Kidney capillary endothelial cell (primary cell): ENCODE measurements at places on chromosomes 3 and 15.

GRCh38 chr15:81049835-81050234 is 49.1 kb downstream of the TLNRD1 start:
- no peak for DNase-seq

- no peak for DNase-seq
These were observed 149.6 kb downstream of the PDZRN3 start for GRCh38 chr3:73475175-73475574.

GRCh38 chr3:115099986-115100571 is 47.0 kb downstream of the ZBTB20 start:
- no peak for DNase-seq

- DNase-seq: peak; percentile 48
These were observed 48.2 kb upstream of the PHLDB2 start for GRCh38 chr3:111810909-111811308.

DNA sequence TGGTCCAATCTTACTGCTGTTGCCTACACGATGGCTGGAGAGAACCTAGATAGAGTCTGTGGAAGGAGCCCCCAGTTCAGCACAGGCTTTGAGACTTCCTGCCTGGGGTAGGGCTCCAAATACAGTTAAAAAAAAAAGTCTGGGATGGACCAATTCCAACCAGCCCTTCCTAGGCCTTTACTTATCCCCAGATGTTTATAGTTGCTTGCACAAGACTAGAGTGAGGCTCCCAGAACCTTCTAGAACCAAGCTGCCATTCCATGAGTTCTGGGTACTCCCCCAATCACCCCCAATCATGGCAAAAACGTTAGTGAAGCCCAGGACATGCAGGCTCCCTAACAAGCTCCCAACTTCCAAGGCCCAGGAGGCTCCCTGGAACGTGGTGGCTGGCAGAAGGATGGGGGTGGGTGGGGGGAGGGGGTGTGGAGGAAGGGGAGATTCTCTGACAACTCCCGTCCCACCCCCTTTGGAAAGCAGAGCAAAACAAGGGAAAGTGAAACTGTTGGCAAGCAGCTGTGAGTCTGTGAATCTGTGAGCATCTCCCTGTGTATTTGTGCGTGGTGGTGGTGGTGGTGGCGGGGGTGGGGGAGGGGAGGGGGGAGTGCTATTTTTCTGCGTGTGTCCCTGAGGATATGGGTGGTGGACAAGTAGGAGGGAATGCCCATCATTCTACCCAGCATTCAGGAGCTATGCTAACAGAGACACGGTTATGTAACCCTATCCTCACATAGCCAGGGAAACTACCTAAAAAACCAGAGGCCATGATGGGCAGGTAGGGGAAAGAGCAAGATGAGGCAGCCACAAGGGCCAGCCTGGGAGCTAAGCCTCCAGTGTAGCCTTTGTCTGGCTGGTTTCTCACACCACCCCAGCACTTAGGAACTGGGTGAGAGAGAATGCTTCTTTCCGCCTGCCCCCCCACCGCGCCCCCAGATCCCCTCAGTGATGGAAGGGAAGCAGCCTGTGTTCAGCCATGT is 2.0 kb downstream of the MST1R start:
- no peak for DNase-seq

- no peak for DNase-seq
These were observed 98.6 kb upstream of the C15orf61 start for GRCh38 chr15:67422296-67422695.

DNA sequence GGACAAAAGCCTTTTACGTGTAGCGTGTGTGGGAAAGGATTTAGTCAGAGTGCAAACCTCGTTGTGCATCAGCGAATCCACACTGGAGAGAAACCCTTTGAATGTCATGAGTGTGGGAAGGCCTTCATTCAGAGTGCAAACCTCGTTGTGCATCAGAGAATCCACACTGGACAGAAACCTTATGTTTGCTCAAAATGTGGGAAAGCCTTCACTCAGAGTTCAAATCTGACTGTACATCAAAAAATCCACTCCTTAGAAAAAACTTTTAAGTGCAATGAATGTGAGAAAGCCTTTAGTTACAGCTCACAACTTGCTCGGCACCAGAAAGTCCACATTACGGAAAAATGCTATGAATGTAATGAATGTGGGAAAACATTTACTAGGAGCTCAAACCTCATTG is 10.5 kb downstream of the ZNF35 start:
- DNase-seq: no peak

- DNase-seq: peak; percentile 76
These were observed 26.4 kb upstream of the ATP8B4 start for GRCh38 chr15:50145451-50145872.

GRCh38 chr15:64740311-64741170 is 34.8 kb downstream of the RBPMS2 start:
- DNase-seq: no peak

- DNase-seq: no peak
These were observed 5.5 kb upstream of the FAM174B start for GRCh38 chr15:92661069-92661468.

- DNase-seq: no peak
These were observed 54.2 kb downstream of the FBXL2 start for GRCh38 chr3:33331414-33331813.
